ENCODE measurements at places on chromosomes 5 and 9. TPM values are rescaled to one million over a fixed set of nuclear protein-coding genes. Genes with fewer than 3 reads are reported as not detected.

The TEK gene
- 33.0 TPM for polyA plus RNA-seq

The ABO gene
- 17.6 TPM for polyA plus RNA-seq

The CBY3 gene
- polyA plus RNA-seq: 1.0 TPM

The FOXD4L3 gene
- polyA plus RNA-seq: not detected

The ZNF483 gene
- 6.4 TPM for polyA plus RNA-seq

The RMRP gene
- not detected for polyA plus RNA-seq

The HCN1 gene
- polyA plus RNA-seq: 0.01 TPM

The PPP3R2 gene
- 0.10 TPM for polyA plus RNA-seq

The PLPP7 gene
- polyA plus RNA-seq: 2.4 TPM

The IPO11 gene
- polyA plus RNA-seq: 35.4 TPM

The TMEM174 gene
- 22.4 TPM for polyA plus RNA-seq

The PCDHGA12 gene
- 1.1 TPM for polyA plus RNA-seq

The TNC gene
- polyA plus RNA-seq: 326 TPM

The LCN9 gene
- polyA plus RNA-seq: not detected

The GBGT1 gene
- polyA plus RNA-seq: 3.1 TPM

The PMPCA gene
- polyA plus RNA-seq: 57.9 TPM

The NOXA1 gene
- polyA plus RNA-seq: 10.7 TPM

The TXNDC8 gene
- polyA plus RNA-seq: not detected

The ZNF462 gene
- polyA plus RNA-seq: 35.3 TPM

The HBEGF gene
- polyA plus RNA-seq: 7.5 TPM

The PCBD2 gene
- polyA plus RNA-seq: 23.0 TPM

The GFRA3 gene
- polyA plus RNA-seq: 3.2 TPM

The ADAMTS19 gene
- polyA plus RNA-seq: 5.2 TPM

The CD180 gene
- 0.70 TPM for polyA plus RNA-seq

The CTXN3 gene
- not detected for polyA plus RNA-seq

The TMEM232 gene
- polyA plus RNA-seq: 6.1 TPM

The KCNV2 gene
- polyA plus RNA-seq: 0.31 TPM

The PHF24 gene
- 0.13 TPM for polyA plus RNA-seq

The CDX1 gene
- polyA plus RNA-seq: 1.1 TPM

The ENTPD8 gene
- 0.86 TPM for polyA plus RNA-seq

The DNAJC18 gene
- polyA plus RNA-seq: 22.0 TPM

The PCDHGA9 gene
- 4.8 TPM for polyA plus RNA-seq

The CCL21 gene
- 50.9 TPM for polyA plus RNA-seq

The C8G gene
- 1.3 TPM for polyA plus RNA-seq

The CD274 gene
- 0.73 TPM for polyA plus RNA-seq

The HSPB3 gene
- not detected for polyA plus RNA-seq

The MAPKAP1 gene
- polyA plus RNA-seq: 69.6 TPM

The DOLK gene
- 19.1 TPM for polyA plus RNA-seq

The CCL27 gene
- 0.37 TPM for polyA plus RNA-seq

The CXXC5 gene
- polyA plus RNA-seq: 206 TPM

All from renal pelvis (tissue), 12 donors.